ENCODE measurements at places on chromosomes 13 and 19.

DNA sequence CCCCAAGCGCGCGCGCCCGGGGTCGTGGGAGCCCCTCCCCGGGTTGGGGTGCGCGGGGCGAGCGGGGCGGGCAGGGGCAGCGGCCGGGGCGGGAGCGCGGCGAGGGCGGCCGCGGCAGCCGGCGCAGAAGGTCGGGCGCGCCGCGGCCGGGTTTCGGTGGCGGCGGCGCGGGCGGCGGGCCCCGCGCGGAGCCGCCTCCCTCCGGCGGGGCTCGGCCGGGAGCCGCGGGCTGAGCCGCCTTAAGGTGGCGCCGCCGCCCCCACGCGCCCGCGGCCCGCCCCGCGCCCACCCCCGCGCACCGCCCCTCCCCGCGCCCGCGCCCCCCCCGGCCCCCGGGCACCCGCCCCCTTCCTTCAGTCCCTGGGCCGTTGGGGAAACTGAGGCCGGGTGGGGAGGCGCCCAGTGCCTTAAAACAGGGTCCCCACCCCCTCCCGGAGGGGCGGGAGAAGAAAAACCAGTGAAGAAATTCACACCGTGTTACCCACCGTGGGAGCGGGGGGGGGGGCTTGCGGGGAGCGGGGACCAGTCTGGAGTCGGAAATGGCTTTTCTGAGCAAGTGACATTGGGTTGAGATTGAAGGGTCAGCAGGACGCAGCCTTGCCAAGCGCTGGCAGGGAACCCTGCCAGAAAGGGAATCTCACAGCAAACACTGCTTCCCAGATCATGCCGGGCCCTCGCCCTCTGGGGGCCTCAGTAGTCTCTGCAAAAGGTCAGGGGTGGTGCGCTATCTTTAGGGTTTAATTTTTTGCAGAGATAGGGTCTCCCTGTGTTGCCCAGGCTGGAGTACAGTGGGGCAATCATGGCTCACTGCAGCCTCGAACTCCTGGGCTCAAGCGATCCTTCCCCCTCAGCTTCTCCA is at the start of gene TLE2:
TSS of gene TLE2 (minus strand) at position 216 of the 859 bp plus-strand sequence. CDS start 376 bp downstream, outside the sequence.
- DNase-seq, result no peak

DNA sequence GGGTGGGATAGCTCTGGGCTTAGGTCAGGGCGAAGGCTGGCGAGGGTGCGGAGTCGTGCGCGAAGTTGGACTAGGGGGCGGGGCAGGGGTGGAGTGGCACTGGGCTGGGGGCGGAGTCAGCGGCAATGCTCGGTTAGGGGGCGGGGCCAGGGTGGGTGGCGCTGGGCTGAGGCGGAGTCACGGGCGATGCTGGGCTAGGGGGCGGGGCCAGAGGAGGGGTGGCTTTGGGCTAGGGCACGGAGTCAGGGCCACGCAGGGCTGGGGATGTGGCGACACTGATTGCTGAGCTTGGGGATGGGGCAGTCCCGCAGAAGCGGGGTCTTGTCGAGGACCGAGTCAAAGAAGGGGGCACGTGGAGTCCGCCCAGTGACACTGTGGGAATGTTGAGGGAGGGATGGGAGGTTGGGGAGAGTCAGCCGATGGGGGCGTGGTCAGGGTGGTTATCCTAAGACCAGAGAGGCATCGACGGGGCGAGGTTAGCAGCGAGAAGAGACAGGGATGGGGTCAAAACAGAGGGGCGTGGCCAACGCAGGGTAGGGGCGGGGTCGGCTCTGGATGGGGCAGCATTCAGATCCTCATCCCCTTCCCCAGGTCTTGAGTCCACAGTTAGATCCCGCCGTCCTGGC is 8.7 kb downstream of the HOMER3 start:
- peak; percentile 33 for DNase-seq

DNA sequence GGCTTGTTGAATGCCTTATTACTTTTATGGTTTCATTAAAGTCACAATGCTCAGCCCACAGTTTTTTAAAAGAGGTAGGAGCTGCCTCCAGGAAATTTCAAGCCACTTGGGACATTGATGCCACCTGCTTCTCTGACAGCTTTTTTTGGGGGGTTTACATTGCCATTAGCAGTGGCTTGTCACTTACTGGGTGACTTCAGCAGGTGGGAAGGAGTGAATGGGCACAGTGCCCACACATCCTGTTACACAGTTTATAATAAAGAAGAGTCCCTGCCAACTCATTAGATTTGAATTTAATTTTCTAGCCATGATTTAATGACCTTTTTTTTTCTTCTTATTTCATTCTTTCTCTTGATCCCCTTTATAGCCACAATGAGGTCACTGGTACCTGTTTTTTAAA is 61.0 kb downstream of the NHLRC3 start:
- no peak for DNase-seq

DNA sequence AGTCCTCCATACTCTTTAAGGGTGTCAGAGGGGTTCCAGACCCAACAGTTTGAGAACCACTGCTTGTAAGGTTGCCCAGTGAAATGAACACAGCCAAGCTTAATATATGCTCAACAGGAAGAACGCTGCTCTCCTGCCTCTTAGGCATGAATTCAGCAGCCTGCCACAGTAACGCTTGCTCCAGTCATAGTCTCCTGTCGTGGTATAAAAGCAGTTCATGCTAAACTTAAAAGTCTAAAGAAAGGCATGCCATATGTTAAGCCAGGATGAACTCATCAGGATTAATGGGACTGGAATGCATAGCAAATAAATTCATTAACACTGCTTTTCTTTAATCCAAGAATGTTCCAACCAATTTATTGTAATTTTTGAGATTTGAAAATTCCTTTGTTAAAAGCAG is 38.7 kb downstream of the SLC7A1 start:
- DNase-seq, result no peak

DNA sequence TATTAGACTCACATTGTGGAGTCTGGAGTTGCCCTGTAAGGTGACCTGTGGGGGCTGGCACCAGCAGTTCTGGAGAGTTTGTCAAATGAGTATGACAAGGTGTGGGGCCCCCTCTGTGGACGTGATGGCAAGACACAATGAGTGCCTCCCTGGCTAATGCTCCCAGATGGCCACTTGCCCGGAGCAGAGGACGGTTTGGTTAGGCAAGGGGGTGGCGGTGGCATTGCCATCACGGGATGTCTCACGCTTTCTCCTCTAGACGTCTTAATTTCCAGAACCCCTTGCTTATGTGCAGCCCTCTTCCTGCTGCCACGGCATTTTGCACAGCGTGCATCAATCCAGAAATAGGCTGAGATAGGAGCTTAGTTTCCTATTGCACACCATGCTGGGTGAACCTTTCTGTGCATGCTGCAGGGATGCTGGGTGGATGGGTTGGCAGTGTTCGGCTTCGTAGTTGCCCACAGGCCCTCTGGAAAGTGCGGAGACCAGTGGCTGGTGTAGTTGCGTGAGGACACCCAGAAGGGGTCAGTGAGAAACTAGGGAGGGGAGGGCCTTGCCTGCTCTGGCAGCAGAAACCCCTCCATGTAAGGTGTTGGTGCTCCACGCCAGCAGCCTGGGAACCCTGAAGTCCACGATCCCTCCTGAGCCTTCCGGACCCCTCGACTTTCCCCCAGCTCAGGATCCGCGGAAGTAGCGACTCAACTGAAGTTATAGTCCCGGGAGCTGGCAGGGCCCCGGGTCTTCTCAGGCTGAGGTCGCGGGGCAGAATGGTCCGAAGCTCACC is 18.1 kb upstream of the LRP3 start:
- DNase-seq, result no peak

DNA sequence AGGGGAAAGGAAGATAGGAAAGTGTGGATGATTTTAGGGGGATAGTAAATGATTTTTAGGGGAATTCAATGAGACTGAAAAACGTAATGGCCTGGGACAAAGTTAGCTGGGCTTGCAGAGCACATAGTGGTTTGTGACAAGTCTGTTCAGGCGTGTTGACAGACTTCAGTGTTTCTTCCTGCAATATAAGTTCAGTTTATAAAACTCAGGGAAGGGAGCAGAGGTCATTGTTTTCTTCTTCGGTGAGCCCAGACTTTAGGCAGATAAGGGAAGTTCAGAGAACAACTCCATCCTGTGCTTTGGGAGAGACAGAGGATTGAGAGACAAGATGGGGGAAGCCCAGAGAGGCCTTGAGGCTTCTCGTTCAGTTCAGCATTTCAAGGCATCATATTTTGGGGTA is 45.2 kb upstream of the SLC7A1 start:
- no peak for DNase-seq

DNA sequence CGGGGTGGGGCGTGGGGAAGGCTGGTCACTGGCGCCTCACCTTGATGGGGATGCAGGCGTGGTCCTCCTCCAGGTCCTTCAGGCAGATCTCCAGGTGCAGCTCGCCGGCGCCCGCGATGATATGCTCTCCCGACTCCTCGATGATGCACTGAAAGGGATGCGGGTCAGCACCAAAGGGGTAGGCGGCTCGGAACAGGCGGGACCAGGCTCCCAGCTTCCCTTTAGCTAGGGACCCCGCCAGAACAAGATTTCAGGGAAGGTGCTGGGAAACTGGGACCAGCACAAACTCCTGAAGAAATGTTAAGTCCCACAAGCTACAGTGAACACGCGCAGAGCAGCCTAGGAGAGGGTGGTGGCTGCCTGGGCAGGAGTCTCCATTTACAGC is 6.0 kb downstream of the EEF2 start:
- DNase-seq, result no peak
